Muscle of leg (tissue), 16 donors: ENCODE measurements at places on chromosomes 12 and 14. TPM values are rescaled to one million over a fixed set of nuclear protein-coding genes. Genes with fewer than 3 reads are reported as not detected.

TAC3 gene
- total RNA-seq, result 0.09 TPM

CARMIL3 gene
- total RNA-seq, result 0.27 TPM

NPAS3 gene
- 5.7 TPM for total RNA-seq

OR4K14 gene
- not detected for total RNA-seq

BBOF1 gene
- total RNA-seq, result 7.8 TPM

CAPS2 gene
- 4.0 TPM for total RNA-seq
